ENCODE measurements at places on chromosomes 4 and X.

- no peak for DNase-seq
Observed at GRCh38 chrX:34879886-34880285, 62.7 kb upstream of the FAM47B start.

- no peak for DNase-seq
Observed at GRCh38 chrX:39642071-39642470, 455.7 kb downstream of the BCOR start.

DNA sequence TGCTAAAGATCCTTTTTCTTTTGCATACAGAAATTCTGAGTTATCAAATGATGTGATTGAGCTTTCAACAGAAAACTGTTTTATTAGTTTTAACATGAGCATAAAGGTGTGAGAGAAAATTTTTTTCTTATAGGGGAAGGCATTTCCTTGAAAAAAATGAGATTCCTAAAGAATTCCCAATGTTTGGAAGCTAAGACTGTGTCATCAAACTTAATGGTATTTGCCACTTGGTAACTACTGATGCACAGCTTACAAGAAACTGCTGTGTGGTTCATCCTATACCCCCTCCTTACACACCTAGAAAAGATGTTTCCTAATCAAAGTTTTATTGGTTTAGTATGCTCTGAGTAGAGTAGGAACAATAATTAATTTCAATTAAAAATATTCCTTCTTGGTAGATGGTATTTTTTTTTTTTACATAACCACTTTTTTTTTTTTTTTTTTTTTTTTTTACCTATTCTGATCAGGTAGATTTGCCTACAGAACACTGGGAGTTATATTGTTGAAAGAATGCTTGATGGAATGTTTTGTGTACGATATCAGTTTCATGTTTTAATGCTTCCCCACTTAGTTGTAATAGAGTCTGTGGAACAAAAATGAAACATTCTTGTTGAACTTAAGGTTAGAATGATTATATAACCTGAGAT is 6.0 kb downstream of the PTPN13 start:
- DNase-seq, result no peak

GRCh38 chrX:74593593-74593992 is 20.8 kb downstream of the RLIM start:
- no peak for DNase-seq

DNA sequence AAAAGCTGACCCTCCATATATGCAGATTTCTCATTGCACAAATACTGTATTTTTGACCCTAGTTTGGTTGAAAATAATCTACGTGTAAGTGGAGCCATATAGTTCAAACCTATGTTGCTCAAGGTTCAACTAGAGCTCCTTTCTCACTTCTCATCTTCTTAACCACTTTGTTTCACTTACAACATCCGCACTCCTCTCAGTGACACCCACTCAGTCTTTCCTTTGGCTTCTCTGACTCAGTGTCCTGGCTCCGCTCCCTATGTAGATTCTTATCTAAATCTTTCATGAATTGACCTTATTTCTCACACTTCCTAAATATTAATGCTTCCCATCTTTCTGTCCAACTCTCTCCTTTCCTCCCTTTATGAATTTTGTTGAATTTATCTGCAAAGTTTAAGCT is 32.9 kb upstream of the DKK2 start:
- DNase-seq, result no peak

- no peak for DNase-seq
Observed at GRCh38 chr4:178215763-178216162, 773.5 kb upstream of the AGA start.

DNA sequence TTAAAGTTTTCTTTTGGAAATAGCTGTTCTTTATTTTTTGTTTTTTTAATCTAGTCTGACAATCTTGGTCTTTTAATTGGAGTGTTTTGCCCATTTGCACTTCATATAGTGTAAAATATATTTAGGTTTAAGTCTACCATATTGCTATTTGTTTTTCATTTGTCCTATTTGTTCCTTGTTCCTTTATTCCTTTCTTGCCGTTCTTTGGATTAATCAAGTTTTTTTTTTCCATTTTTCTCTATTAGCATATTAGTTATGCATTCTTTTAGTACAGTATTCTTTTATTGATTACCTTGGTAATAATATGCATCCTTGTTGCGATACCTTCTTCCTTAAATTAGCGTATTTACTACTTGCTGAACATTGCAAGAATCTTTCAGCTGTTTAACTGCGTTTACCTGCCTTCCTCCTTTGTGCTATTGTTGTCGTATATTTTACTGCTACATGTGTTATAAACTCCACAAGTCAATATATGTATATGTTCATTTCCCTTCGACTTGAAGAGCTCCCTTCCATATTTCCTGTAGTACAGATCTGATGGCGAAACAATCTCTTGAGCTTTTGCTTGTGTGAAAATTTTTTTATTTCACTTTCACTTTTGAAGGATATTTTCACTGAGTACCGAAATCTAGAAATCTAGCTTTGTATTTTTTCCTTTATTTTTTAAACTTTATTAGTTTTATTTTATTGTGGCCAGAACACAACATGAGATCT is 23.9 kb upstream of the RNF212 start:
- no peak for DNase-seq

DNA sequence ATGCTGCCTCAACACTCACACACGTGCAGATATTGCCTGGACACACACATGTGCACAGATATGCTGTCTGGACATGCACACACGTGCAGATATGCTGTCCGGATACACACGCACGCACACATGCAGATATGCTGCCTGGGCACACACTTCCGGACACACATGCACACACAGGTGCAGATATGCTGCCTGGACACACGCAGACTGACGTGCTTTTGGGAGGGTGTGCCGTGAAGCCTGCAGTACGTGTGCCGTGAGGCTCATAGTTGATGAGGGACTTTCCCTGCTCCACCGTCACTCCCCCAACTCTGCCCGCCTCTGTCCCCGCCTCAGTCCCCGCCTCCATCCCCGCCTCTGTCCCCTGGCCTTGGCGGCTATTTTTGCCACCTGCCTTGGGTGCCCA is 14.7 kb downstream of the FGFRL1 start:
- DNase-seq, result no peak

DNA sequence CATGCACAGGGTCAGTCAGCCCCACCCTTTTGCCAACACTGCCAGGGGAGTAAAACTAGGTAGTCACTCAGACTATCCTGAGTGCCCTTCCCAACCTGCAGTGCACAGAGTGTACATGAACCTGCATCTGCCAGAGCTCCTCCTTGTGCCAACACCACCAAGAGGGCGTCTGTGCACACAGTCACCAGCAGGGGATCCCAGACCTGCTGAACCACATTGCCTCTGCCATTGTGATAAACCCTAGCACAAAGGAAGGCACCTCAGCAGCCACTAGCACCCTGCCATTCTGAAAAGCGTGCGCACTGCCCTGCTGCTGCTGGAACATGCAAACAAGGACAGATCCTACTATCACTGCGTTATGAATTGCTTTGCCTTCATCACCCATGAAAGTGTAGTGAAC is 247.8 kb upstream of the POU3F4 start:
- DNase-seq, result no peak

GRCh38 chr4:140249351-140249750 is 95.4 kb upstream of the MAML3 start:
- DNase-seq, result no peak

GRCh38 chrX:51894697-51895336 is 1.4 kb downstream of the MAGED1 start:
- DNase-seq, result no peak

- DNase-seq, result no peak
Observed at GRCh38 chrX:132591719-132592275, 103.0 kb upstream of the MBNL3 start.

- DNase-seq, result no peak
Observed at GRCh38 chr4:81651243-81651899, 179.7 kb upstream of the RASGEF1B start.

DNA sequence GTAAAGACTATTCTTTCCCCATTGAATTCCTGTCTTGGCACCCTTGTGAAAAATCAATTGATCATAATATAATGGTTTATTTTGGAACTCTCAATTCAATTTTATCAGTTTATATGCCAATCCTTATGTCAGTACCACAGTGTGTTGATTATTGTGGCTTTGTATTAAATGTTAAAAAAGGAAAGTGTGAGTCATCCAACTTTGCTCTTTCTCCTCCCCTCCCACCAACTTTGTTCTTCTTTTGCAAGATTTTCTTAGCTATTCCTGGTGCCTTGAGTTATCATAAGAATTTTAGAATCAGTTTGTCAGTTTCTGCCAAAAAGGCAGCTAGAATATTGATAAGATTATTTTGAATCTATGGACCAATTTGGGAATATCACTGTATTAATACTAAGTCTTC is 11.2 kb upstream of the RNF175 start:
- DNase-seq, result no peak

DNA sequence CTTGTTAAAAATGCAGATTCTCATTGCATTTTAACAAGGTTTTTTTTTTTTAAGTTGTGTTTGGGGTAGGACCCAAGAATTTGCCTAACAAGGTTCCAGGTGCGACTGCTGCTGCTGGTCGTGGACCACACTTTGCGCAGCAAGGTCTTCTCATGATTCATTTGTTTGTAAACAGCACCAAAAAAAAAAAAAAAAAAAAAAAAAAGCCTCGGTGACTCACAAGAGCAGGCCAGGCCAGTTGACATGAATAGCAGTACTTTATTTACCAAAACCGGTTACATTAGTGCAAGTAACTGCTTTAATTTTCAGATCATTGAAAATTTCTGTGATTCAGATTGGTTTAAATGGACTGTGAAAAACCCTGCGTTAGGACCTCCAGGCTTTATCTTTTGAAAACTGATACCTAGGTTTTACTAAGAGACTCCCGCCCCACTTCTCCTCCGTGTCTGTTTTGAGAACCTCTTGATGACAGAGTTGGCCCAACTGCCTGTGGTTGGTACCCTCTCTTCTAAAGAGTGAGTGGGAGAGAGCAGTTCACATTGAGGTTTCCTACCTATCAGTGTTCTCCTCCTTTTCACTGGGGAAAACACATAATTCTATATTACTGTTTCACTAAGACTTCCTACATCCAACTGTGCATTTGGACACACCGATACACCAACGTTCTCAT is 86.2 kb downstream of the PHEX start:
- no peak for DNase-seq

- no peak for DNase-seq
Observed at GRCh38 chr4:186002853-186003252, 66.1 kb upstream of the TLR3 start.

DNA sequence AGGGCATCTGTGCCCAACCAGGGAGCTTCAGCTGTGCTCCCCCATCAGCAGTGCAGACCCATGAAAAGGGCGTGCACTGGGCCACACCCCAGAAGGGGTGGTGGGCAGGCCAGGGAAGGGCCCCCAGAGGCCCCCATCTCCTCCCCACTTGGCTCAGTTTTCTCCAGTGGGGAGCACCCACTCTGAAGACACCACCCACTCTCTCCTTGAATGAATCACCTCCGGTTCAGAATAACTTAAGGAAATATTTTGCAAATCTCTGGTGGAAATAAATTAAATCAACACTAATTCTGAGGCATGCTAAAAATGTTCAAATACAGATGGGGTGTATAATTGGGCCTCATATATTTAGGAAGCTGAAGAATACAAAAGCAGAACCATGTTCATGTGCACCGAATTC is 41.3 kb upstream of the PPP2R2C start:
- no peak for DNase-seq

GRCh38 chr4:98283219-98284189 is 22.3 kb downstream of the RAP1GDS1 start:
- DNase-seq, result no peak

DNA sequence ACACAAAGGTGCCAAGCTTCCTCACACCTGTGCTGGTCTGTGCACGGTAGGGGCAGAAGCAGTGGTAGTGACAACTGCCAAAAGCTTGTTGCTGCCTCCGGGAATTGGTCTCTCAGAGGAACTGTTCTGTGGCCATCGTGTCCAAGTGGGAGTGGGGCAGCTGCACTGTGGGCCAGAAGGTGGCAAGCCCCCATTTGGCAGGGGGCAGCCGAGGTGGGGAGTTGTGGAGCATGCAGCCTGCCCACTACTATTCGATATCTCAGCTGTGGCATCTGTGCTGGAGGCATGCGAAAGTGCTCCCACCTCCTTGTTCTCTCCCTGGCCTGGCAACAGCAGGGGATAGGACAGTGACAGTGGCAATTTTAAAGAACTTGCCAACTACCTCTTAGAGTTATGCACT is 192.8 kb downstream of the TBX22 start:
- DNase-seq, result no peak

DNA sequence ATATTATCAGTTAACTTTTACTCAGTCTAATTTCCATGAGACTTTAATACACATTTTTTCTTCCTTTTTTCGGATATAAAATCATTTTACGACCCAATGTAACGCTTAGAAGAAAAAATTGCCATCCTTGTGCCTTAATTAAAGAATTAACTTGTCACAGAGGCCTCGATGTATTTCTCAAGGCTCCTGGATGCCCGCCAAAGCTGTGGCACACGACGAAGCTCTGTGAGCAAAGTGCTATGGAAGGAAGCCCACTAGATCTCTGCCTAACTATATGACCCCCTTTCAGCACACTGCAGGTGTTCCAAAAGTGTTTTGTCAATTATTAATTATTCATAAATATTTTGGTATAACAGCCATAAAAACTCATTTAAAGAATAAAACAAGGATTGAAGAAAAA is 54.4 kb downstream of the TAPT1 start:
- no peak for DNase-seq

- DNase-seq, result no peak
Observed at GRCh38 chr4:147044241-147044640, 98.6 kb upstream of the TTC29 start.

DNA sequence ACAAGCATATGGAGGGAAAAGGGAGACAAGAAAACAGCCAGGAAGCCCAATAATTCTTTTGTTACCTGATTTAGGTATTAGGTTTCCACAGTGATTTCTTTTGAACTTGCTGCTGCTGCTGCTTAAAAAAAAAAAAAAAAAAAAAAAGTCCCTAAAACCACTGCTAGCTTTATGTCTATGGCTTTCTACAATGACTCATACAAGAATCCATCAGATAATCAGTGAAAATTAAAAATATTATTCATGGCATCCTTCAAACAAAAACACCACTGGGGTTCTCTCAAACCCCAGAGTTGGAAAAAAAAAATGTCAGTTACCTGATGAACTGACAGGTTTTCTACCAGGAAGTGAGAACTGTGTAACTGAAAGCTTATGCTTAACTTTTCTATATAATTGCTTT is 14.3 kb downstream of the EPHA5 start:
- DNase-seq, result no peak
